ENCODE measurements at places on chromosomes 5 and 9.
A peak's percentile ranks its signal among the peaks of the same experiment; 100 is the strongest.

DNA sequence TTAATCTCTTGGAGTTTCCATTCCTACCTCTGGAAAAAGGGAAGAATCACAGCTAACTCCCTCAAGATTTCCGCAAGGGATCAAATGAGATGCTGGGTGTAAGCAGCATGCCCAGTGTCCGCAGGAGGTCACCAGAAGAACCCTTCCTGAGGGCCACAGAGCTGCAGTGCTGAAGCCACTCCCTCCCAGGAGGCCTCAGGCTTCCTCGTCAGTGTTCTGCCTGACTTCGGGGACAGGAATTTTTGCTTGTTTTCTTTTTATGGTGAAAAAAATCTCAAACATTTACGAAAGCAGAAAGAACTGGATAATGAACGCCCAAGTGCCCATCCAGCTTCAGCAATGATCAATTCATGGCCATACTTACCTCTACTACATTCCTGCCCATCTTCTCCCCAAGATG lies 183.0 kb downstream of the CDK5RAP2 start:
- DNase-seq = no peak

GRCh38 chr9:71472400-71472799 lies 295.9 kb downstream of the CEMIP2 start:
- DNase-seq = no peak

DNA sequence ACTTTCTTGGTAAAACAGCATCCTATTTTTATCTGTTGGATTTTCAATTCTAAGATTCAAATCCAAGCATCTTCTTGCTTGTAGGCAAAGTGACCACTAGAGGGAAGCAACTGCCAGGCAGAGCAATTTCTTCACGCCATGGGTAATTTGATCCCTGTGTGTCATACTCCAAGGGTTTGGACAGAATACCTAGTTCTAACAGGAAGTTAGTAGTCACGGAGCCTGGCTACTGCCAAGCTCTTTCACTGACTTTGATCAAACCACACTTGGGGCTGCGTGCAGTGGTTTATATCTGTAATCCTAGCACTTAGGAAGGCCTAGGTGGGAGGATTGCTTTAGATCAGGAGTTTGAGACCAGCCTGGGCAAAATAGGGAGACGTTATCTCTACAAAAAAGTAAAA lies 473.6 kb upstream of the TNC start:
- DNase-seq = peak; percentile 96

- DNase-seq = no peak
Observed at GRCh38 chr5:164353155-164353554, 847.7 kb downstream of the MAT2B start.

DNA sequence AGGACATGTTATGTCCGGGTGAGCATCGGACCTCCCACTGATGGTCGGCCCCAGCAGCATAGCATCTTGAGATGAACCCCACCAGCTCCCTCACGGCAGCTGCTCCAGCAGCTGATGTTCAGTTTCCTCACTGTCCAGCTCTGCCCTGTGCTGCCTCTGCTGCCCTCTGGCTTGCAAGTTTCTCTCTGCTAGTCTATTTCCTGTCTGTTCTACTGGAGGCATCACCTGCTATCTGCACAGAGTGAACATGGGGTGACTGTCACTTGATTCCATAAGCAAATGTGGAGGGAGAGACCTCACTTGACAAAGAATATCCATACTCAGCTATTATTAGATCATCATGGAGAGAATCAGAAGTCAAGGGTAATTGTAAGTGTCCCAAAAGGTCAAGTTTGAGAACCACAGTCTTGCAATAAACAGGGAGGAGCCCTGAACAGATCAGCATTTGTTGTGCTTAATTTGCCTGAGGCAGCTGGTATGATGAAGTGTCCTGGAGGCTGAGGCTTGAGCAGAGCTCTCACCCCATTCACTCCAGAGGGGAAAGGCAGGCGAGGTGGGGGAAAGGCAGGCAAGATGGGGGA lies 702.8 kb downstream of the SEMA5A start:
- no peak for DNase-seq
